ENCODE measurements at places on chromosomes 7 and 10.

- DNase-seq = no peak
Observed at GRCh38 chr10:72133517-72133916, 45.2 kb upstream of the SPOCK2 start.

DNA sequence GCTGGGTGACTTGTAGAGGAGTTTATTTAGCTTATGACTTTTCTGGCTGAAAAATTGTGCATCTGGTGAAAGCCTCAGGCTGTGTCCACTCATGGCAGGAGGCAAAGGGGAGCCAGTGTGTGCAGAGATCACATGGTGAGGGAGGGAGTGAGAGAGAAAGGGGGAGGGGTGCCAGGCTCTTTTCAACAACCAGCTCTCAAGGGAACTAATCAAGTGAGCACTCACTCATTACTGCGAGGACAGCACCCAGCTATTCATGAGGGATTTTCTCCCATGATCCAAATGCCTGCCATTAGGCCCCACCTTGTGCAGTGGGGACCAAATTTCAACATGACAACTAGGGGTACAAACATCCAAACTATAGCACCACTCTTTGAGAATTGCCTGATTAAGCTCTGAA is 590.2 kb downstream of the MAGI2 start:
- no peak for DNase-seq

DNA sequence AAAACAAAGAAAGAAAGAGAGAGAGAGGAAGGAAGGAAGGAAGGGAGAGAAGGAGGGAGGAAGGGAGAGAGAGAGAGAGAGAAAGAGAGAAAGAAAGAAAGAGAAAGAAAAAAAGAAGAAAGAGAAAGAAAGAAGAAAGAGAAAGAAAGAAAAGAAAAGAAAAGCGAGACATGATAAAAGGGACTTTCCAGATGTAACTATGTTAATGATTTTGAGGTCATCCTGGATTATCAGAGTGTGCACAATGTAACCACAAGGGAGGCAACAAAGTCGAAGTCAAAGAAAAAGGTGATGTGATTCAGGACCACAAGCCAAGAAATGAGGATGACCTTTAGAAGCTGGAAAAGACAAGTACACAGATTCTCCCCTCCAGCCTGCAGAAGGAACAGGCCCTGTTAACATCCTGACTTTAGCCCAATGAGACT is 48.9 kb upstream of the PAX2 start:
- no peak for DNase-seq

DNA sequence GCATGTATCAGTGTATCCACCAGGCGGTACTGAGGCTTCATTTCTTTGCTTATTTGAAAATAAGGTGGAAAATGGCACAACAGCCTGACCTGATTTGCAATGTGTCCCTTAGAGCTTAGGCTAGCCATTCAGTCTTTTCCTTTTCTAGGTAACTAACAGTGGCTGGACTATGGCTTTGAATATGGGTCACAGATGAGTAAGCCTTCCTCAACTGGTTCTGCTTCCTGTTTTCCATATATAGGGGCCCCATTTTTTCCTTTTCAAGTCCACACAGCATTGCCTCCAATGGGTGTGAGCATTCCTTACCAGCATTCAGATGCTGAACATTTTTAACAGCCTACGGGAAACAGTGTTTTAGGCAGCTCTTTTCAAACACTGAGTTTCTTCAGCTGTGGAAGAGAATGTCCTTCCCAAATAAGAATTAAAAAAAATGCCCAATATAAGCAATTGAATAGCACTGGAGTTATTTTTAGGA is 3.9 kb upstream of the ITGB1 start:
- no peak for DNase-seq

- no peak for DNase-seq
Observed at GRCh38 chr7:99679032-99679399, 780 bp downstream of the CYP3A5 start.

GRCh38 chr10:73117976-73118743 is 7.9 kb downstream of the NUDT13 start:
- no peak for DNase-seq

Measured in coronary artery (tissue), 2 donors.